ENCODE measurements at places on chromosomes 12 and 14.

GRCh38 chr14:30440961-30441360 lies 118.0 kb upstream of the G2E3 start:
- DNase-seq = no peak

GRCh38 chr14:69404883-69405282 lies 6.4 kb downstream of the SLC39A9 start:
- no peak for DNase-seq

- DNase-seq = no peak
Measured at GRCh38 chr12:113478351-113479011, 6.8 kb upstream of the LHX5 start.

GRCh38 chr12:92502417-92503028 lies 200.3 kb upstream of the PLEKHG7 start:
- no peak for DNase-seq

GRCh38 chr12:29208936-29209701 lies 60.0 kb downstream of the FAR2 start:
- no peak for DNase-seq

- no peak for DNase-seq
Measured at GRCh38 chr12:49675137-49675536, 32.1 kb downstream of the FMNL3 start.

GRCh38 chr14:90489916-90490719 lies 93.3 kb downstream of the CALM1 start:
- DNase-seq = no peak

Measured in Jurkat, Clone E6-1 (cell line).